ENCODE measurements at places on chromosomes 12 and 14.

DNA sequence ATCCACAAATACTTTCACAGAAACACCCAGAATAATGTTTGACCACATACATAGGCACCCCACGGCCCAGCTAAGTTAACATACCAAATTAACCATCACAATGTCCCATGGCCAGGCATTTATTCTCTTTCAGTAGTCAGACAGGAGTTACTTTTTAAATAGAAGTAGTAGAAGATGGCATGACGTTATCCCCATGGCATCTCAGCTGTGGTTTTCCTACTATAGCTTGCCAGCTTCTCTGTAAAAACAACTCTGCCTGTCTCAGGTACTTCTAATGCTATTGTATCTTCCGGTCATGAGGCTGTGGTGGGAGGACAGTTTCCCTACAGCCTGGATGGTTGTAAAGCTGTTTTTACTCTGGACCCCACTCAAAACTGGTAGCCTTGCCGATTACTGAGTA lies 19.3 kb downstream of the CTSG start:
- ATAC-seq: no peak

DNA sequence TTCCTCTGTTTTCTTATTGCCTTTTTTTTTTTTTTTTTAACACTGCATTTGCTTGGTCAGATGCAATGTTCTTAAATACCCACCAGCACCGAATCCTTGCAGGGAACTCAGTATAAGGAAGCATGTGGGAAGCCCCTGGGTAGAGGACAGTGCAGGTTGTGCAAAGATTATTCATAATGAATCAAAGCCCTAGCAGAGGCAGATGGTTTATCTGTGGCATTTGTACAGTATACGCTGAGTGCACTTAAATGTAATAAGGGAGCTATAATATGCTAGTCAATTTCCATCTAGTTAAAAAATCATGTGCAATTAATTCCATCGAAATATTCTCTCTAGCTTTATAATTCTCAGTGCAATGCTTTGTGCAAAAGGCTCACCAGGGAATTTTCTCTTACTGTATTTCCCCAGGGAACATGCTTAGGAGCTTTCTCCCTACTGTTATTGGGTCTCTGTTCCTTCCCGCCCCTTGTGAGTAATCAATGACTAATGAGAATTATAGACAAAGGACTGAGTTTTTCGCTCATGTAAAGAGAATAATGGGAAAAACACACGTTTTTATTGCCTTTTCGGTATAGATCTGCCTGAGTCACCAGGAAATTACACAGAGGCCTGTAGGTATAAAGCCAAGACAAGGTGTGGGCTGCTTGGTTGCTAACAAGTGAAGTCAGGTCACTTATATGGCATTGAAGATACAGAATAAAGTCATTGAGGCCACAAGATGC lies 1214.3 kb upstream of the TMEM132C start:
- no peak for ATAC-seq

DNA sequence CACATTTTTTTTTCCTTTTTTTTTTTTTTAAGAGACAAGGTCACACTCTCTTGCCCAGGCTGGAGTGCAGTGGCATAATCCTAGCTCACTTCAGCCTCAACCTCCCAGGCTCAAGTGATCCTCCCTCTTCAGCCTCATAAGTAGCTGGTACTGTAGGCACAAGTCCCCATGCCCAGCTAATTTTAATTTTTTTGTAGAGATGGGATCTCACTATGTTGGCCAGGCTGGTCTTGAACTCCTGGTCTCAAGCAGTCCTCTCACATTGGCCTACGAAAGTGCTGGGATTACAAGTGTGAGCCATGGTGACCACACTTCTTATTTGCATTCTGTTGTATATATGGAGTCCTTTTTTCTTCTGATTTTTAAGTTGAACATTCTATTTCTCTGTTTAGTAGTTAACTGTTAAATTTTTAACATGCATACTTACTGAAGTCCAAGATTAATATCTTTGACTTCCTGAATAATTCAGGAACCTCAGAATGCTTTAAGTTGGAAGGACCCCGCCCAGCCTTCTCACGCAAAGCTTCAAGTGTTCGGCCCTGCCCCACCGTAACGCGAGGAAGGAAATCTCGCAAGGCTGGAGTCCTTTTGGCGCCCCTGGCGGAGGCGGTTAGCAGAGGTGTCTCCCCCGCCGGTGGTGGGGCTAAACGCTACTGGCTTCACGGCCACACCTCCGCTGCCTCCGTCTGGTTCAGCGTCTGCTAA lies 21.6 kb downstream of the SPATS2 start:
- ATAC-seq: peak; percentile 59

DNA sequence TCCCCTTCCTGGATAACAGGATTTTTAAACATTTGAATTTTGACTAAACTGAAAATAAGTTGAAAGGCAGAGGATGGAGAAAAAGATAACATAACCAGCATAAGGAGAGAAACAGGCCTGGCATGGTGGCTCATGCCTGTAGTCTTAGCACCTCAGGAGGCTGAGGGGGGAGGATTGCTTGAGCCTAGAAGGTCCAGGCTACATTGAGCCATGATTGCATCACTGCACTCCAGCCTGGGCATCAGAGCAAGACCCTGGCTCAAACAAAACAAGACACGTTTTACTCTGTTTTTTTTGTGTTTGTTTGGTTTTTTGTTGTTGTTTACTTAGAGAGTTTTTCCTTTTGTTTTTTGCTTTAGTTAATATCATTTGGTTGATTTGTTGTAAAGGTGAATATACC lies 8.7 kb downstream of the AKAP6 start:
- no peak for ATAC-seq

DNA sequence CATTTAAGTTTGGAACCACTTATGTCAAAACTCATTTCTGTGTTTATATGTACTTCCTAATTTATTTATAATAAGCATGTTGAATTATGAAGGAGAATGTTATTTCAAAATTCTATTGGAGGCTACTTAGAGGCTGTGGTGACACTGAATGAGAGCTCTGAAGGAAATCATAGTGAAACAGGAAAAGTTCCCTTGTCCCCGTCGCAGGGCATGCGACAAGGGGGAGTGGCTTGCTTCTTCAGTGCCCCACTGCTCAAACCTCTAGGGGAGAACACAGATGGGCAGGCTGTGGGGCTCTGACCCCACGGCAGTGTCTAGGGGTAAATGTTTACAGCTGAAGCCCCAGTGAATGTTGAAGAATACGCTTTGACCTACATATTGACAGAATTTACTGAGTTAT lies 261.9 kb downstream of the RAD51B start:
- ATAC-seq: peak; percentile 58

DNA sequence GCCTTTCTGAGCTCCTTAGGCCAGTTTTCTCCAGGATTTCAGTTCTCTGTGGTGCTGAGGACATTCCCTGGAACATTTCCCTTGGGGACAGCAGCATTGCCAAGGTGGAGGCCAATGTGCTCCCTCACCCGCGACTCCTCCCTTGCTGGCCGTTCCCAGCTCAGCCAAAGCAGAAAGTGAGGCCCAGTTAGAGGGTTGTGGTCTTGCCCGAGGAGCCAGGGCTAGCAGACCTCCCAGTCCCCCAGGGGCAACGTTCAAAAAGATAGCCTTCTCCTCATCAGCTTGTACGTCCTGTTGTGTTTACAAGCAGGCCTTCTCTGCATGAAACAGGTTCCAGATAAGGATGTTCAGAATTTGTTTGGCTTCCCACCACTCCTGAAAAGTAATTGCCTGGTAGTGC lies 78.4 kb downstream of the SSPN start:
- ATAC-seq: no peak

- no peak for ATAC-seq
Measured at GRCh38 chr12:1726753-1727152, 35.9 kb downstream of the ADIPOR2 start.

DNA sequence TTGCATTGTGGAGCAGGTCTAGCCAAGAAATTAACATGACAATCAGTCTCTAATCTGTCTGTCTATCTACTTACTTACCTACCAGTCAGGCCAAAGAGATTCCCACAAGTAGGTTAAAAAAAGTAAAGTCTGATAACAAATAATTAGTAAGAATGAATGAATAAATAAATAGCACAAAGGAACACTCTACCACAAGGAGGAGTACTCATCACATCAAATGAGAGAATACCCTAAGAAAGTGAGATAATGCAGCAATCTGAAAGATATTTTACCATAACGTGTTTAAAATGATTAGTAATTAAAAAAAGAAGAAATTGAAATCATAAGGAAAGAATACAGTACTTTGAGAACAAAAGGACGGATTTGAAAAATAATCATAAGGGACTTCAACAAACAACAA lies 187.2 kb downstream of the SYNE2 start:
- ATAC-seq: no peak

GRCh38 chr12:91133871-91134270 lies 22.6 kb upstream of the LUM start:
- no peak for ATAC-seq

DNA sequence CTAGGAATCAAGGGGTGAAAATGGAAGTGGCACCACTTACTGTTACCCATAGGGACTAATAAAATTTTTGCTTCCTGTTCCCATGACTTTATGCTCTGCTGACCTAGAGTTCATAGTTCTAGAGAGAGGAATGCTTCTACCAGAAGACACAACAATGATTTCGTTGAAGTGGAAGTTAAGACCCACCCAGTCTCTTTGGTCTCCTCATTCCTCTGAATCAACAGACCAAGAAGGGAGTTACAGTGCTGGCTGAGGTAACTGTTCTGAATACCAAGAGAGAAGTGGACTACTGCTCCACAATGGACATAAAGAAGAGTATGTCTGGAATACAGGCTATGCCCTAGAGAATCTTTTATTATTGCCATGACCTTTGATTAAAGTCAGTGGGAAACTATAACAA lies 23.5 kb upstream of the DYRK2 start:
- no peak for ATAC-seq

DNA sequence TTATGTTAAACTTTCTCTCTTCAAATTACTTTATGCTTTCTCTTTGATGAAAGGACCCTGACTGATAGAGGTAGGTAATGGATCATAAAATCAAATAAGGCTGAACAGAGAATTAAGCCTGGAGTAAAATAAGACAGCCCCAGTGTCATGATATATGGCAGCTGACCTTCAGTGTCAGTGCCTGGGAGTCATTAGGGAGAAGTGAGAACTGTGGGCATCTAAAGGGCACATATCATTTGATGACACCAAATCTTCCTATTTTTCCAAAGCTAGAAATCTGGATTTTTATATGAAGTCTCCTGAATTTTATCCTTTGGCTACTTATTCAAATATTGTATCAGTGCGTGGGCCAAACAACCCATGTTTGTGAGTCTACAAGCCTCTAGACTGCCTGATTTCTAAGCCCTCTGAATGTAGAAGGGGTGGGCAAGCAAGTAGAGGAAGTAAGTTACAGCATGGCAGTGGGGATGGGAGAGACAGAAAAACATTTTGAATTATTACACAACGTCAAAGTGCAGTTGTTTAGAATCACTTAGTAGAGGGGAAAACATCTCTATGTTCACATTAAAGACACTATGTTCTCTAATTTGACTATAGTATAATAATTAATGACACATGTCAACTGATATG lies 10.0 kb downstream of the SLC39A9 start:
- no peak for ATAC-seq

GRCh38 chr12:109968032-109968420 lies 28.1 kb downstream of the GIT2 start:
- ATAC-seq: no peak

- peak; percentile 18 for ATAC-seq
Measured at GRCh38 chr12:56629459-56630179, 507 bp downstream of the BAZ2A start.

DNA sequence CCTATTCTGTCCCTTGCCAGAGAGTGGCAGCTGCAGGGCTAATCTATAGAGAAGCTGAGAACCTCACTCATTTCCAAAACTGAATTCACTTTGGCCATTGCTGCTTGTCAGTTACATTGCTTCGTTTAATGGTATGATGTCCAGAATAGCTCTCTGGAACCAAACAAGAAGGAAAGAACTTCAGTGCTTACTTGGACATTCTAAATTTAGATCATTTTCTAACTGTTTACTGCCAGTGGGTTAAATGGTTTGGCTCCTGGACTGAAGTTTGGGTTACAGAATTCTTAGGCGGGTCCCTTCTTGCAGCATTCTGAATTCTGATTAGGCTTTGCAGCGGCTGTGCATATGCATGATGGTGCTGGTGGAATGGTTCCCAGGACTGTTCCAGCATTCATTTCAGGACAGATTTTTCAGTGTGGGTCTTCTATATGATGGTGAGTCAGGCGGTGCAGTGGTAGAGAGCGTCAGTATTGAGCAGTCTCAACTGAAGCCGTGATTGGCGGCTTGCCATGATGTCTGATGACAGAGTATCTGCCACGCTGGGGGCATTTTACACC lies 148.7 kb downstream of the DYRK2 start:
- no peak for ATAC-seq

- ATAC-seq: no peak
Measured at GRCh38 chr12:71046215-71046614, 111.6 kb downstream of the TSPAN8 start.

All from stimulated activated memory B cell treated with anti-CD40 and anti-IgM and Interleukin-4, amounts not matched to agents 10 μg/mL and 1 μg/mL and 100 μg/mL, for 72 hours (primary cell).